ENCODE measurements at places on chromosomes 16 and 17.

DNA sequence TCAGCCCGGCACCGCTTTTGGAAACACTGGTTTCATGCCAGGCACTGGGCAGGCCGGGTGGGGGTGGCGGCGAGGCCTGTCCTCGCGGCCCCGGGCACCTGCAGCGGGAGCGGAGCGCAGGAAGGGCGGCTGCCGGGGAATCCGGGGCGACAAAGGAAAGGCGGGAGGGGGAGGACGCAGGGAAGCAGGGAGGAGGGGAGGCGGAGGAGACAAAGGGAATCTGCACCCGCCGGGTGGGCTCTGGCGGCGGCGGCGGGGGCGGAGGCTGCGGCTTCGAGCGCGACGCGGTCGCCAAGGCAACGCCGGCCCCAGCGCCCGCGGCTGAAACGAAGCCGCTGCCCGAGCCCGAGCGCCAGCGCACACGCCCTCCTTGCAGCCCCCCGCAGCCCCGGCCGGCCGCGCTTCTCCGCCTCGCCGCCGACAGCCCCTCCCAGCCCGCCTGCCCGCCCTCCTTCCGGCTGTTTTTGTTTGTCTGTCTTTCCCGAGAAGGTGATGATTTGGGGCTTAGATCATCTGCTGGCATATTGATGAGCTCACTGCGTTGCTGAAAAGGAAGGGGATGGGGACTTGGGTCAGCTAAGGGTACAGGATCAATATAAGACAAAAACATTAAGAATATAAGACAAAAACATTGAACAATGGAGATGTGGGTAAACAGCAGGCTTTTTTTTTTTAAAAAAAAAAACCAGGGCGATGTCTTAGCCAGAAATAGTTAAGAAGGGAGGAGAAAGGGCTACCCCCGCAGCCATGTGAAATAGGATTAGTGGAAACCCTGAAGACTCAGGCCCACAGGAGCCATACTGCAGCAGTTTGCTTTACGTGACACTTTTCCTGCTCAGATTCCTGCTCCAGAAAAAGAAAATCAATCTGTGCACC lies 32.7 kb downstream of the CDK5R1 start:
- peak; percentile 82 for DNase-seq

DNA sequence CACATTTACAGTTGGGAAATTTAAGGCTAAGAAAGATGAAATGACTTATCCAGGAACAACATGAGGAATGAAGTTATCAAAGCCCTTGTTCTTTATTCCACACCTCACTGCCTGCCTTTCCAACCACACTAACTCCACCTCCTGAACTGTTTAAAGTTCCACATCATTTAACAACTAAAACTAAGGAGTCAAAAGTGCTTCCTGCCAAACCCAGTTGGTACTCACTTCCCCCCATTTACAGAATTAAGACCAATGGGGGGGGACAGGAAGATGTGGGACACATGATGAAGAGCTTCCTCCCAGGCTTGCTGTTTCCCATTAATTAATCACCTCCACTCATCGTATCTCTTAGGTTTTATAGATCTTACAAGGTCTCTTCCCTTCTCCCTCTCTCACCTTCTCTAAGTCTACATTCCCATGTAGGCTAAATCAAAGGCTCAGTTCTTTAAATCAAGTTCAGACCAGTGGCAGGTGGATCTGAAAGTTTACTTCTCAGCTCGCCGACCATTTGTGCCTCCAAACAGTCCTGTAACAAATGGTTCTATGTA lies 19.2 kb upstream of the TMEM101 start:
- no peak for DNase-seq

DNA sequence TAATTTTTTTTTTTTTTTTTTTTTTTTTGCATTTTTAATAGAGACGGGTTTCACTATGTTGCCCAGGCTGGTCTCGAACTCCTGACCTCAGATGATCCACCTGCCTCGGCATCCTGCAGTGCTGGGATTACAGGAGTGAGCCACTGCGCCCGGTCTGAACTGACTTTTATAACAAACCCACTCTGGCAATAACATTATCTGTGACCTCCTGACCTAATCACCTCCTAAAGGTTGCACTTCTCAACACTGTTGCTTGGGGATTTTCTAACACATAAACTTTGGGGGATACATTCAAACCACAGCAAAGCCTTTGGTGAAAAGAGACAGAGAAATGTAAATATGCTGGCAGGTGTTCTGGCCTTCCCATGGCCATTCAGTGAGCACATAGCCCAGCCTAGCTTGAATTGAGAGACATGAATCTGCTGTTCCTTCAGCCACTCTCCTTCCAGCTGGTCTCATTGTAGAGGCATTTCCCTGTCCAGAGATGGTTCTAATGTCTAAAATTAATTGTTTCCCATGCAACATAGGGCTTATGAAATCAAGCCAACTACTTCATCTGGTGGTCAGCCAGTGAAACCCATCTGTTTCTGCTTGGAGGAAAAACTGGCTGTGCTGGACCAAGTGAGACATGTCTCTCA lies 28.3 kb downstream of the LYRM1 start:
- peak; percentile 35 for DNase-seq

DNA sequence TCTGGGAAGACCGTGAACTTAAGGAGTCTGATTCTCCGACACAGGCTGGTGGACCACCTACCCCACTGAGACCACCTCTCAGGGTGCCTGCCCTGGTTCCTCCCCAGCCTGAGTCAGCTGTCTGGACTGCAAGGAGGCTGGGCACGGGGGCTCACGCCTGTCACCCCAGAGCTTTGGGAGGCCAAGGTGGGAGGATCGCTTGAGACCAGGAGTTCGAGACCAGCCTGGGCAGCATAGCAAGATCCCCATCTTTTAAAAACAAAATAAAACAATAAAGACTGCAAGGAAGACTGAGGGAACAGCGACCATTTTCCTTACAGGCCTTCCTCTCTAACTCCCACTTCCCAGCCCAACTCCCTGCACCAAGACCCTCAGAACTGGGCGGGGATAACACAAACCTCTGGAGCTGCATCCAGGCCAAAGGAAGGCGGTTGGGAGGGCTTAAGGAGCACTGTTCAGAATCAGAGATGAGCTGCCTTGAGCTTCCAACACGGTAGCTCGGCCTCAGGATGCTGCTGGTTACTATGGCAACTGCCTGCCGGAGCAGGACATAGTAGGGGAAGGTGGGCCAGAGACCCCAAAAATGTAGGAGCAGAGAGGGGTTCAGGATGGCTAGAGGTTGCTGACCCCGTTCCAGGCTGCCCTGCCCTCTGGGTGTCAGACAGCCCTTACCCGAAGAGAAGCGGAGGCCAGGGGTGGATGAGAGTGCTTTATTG lies 4.4 kb downstream of the APOBR start:
- DNase-seq: no peak

- DNase-seq: peak; percentile 41
Measured at GRCh38 chr16:78796221-78796866, 696.9 kb downstream of the WWOX start.

GRCh38 chr17:10648956-10649355 lies 8.2 kb downstream of the MYH3 start:
- no peak for DNase-seq

- no peak for DNase-seq
Measured at GRCh38 chr17:9900044-9900594, 5.0 kb downstream of the RCVRN start.

DNA sequence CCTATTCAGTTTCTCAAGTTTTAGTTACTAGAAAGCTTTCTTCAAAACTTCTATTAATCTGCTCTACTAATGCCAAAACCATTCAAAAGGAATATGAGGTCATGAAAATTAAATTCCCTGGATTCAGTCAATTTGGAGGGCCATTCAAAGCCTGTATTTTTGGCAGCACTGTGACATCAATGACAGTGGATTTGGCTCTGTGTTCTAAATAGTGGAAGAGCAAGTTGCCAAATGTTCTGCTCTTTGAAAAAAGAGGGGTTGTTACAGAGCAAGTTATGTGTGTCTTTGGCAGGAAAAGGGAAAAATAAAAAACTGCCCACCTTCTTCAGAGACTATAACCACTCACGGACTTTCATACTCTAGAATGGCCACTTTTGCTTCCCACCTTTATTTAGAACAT lies 3.2 kb upstream of the C16orf46 start:
- no peak for DNase-seq
